ENCODE measurements at places on chromosomes 7 and 10. TPM values are rescaled to one million over a fixed set of nuclear protein-coding genes. Genes with fewer than 3 reads are reported as not detected.

The TEX47 gene
- polyA plus RNA-seq: not detected

The LLCFC1 gene
- not detected for polyA plus RNA-seq

The GNG11 gene
- 34.2 TPM for polyA plus RNA-seq

The TAS2R41 gene
- polyA plus RNA-seq: not detected

The PRKG1 gene
- polyA plus RNA-seq: 4.2 TPM

The ANK3 gene
- polyA plus RNA-seq: 10.8 TPM

The PPP1R3A gene
- polyA plus RNA-seq: not detected

All from sigmoid colon (tissue), 7 donors.